ENCODE measurements at places on chromosomes 1 and 21. TPM values are rescaled to one million over a fixed set of nuclear protein-coding genes. Genes with fewer than 3 reads are reported as not detected.

DNA sequence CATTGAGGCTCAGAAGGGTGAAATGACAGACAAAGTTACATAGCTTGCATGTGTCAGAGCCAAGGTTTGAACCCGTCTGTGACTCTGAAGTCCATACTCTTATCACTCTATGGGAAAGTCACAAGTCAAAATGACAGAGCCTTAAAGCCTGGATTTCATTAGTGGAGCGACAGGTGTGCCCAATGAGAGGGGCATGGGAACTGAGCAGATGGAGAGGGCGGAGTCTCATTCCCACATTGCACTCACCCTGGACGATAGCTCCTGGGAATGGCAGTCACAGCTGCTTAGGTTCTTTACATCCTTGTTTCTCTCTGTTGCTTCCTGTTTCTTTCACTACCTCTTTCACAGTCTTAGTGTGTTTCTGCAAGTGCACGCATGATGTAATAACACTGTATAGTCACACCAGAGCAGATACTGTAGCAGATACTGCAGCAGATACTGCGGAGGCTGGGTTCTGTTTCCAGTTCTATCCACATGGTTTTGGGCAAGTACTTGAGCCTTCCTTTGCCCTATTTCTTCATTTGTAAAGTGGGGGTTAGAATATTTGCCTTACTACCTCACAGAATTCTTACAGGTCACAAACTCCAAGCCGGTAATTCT is 127.2 kb downstream of the ZSCAN20 start:
- DNase-seq, result no peak

GRCh38 chr1:226327761-226328162 is 18.8 kb upstream of the LIN9 start:
- DNase-seq, result no peak

DNA sequence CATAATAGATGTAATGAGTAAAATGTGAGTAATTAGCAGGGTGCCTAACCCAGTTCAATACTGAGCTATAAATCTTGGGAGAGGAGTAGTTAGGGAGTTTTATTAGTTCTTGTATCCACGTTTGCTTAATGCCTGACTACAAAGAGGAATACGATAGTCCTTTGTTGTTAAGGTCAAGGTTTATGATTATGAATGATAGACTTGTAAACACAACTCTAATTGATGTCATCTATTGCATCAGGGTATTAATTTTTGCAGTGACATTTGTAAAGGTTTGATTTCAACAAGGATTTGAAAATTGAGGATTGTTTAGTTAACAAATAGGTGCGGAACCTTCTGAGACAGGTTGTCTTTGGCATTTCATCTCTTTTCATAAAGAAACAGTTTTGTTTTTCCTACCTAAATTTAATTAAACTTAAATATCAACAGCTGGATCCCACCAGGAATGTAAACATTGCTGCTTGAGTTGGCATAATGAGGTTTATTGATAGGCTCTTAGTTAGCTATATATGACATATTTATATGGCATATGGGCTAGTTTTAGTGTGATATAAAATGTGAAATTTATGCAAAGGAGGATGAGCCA is 9.7 kb downstream of the SOAT1 start:
- no peak for DNase-seq

DNA sequence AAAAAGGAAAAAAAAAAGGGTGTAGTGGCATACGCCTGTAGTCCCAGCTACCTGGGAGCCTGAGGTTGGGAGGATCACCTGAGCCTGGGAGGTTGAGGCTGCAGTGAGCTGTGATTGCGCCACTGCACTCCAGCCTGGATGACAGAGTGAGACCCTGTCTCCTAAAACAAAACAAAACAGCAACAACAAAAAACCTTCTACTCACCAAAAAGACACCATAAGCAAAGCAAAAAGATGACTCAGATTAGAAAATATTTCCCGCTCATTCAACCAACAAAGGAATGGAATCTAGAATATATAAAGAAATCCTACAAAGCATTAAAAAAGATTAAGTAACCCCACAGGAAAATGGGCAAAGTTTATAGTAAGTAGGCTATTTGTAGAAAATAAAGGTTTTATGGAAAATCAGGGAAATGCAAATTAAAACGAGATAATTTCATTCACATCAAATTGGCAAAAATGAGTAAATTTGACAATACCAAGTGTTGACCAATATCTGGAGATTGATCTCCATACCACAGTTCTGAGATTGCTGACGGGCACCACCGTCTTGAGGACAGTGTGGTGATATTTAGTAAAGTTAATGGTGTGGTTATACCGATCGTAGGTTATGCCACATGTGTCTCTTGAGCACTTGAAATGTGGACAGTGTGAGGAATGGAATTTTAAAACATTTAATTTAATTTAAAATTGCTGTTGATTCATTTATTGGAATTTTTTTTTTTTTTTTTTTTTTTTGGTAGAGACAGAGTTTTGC is 54.0 kb downstream of the PIK3CD start:
- no peak for DNase-seq

GJB3 gene
- 2.2 TPM for total RNA-seq

CITED4 gene
- total RNA-seq, result 2.0 TPM

Measured in urinary bladder (tissue), 4 donors.